H9 (cell line): ENCODE measurements at places on chromosomes 5 and 9.
A peak's percentile ranks its signal among the peaks of the same experiment; 100 is the strongest.

- no peak for DNase-seq
Measured at GRCh38 chr5:72510610-72511181, 3.5 kb upstream of the ZNF366 start.

GRCh38 chr9:128146591-128147120 lies 2.6 kb upstream of the LCN2 start:
- peak; percentile 24 for DNase-seq

DNA sequence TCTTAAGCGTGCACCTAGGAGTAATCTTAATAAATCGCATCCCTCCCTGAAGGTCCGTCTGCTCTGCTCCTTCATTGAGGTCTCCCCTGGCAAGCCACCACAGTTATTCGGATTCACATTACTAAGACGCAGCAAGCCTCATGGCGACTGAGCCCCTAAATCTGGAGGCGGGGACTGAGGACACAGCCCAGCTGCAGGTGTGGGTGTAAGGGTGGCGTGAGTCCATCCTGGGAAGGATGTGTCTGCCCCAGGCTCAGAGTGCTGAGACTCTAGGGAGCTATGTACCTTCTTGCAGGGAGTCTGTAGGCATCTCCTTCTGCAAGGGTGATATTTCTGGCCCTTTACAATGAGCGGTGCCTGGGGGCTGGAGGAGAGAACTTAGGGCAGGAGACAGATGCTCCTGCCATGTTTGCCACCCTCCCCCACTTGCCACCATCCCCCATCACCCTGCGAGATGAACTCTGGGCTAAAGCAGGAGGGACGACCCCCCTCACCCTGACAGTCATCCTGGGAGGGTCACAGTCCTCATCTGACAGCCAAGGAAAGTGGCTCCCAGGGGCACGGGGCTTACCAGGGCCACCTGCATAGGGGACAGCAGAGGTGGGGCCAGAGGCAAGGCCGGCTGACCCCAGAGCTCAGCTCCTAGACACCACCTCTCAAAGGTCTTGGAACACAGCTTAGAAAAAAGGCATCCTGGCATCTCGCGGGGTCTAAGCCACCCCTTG lies 76.4 kb upstream of the FCN1 start:
- no peak for DNase-seq

DNA sequence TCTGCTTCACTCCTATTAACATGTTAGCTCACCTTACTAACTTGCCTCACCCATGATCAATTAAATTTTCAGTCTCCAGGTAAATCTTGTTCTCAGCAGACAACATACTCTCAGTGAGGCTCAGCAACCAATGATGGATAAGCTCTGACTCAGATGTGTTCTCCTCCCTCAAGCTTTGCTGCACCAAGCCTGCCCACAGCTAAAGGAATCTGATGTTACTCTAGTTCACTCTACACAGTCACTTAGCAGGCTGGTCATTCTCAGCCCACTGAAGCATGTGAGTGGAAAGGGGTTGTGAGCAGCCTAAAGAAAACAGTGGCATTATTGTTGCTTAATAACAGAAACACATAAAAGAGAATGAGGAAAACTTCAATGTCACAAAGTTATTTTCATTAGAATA lies 37.3 kb upstream of the CTNND2 start:
- no peak for DNase-seq

GRCh38 chr9:83596899-83597504 lies 25.9 kb upstream of the IDNK start:
- DNase-seq, result peak; percentile 74

DNA sequence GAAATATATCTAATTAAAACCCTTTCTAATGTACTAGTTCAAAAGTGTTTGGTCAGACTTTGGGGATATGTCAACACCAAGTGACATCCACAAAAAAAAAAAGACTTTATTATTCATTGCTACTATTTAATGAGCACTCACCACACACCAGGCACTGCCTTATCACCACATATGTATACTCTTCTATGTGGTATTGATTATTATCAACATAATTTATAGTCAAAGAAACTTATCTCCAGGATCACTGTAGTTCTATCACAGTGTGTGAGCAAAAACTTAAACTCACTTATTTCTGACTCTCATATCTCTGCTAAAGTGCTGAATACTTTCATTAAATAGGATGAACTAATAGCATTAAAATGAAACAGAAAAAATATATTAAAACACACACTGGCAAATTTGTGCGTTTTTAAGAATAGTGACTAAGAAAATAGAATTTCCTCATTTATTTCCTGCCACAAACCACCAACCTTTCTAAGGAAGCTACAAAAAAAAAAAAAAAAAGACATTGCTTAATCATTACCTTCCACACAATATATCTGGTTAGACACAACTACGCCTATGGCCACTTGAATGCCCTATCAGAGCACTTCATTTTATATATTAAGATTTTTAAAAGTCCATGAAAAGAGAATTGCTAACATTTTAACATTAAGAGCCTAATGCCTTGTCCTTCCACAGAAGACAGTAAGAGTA lies 12.8 kb downstream of the SLCO4C1 start:
- DNase-seq, result no peak

GRCh38 chr5:138141734-138142133 lies 2.5 kb upstream of the NME5 start:
- no peak for DNase-seq

DNA sequence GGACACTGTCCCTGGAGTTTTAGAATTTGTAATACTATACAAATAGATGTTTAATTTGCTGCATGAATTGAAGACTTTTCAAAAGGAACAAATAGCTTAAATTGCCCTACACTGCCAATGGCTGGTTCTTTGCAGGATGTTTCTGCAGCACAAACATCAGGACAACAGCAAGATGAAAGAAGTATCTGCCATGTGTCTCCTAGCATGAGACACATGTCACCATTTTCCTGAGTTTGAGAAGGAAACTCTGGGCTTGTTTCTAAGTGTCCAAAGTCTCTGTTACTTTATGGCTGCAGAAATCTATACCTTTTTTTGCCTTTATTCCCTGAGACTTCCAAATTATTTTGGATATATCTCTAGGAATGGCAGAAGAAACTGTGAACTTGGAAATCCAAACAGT lies 623 bp upstream of the OR13F1 start:
- DNase-seq, result no peak

DNA sequence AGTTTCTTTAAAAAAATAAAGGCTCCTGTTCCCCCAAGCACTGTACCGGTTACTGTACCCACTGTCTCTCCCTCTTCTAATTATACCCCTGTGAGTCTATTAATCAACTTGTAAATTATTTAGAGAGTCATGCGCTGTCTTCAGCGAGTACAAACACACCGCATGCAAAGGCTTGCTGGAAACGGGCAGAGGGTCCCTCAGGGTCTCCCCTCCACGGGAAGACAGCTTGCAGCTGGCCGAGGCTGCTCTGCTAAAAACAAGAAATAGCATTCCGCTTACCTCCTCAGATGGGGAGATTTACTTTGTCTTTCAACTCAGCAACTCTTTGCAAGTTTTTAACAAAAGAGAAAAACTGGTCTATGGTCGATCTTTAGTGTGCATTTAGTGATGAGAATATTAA lies 71.8 kb downstream of the AK8 start:
- no peak for DNase-seq

- DNase-seq, result no peak
Measured at GRCh38 chr5:124457101-124457500, 289.3 kb downstream of the ZNF608 start.

GRCh38 chr9:693201-694091 lies 148.1 kb upstream of the DMRT1 start:
- no peak for DNase-seq

DNA sequence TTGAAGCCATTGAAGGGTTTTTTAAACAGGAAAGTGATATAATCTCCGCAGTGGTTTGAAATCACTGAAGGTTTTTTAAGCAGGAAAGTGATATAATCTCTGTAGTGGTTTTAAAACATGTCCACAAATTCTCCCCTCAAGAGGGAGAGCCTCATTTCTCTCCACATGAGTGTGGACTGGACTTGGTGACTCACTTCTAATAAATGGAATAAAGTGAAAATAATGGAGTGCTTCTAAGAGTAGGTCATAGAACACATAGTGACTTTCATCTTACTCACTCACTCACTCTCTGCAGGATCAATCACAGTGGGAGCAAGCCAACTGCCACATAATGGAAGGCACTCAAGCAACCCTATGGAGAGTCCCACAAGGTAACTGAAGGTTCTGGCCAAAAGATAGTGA lies 12.0 kb downstream of the CTNNAL1 start:
- no peak for DNase-seq

GRCh38 chr9:16230731-16231130 lies 639.7 kb downstream of the BNC2 start:
- no peak for DNase-seq

DNA sequence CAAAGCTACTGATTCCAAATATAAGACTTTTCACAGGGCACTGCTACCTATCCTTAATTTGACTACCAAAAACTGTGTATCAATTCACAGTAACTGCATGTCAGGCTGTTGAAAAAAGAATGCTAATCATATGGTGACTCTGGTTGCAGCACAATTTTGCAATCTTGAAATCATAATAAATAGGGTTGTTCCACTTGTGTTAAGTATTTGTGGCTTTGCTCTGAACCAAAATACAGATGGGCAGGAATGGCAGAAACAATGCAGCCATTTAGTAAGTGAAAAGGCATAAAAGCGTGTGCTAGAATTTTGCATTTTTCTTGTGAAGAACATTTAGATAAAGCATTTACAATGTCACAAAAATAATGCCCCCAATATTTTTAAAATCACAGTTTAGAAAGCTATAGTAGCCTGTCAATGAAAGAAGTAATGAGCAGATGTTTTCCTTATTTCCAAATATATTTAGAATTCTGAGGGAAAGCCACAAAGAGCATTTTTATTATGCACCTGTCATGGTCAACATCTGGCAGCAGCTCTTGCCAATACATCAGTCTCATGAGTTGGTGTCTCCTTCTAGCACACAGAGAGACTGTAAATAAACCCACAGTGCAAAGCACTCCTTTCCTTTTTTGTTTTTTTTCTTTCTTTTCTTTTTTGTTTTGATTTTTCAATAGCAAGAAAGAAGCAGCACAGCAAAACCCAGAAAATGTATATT lies 54.8 kb upstream of the PAM start:
- DNase-seq, result no peak

GRCh38 chr9:126389992-126390391 lies 63.4 kb downstream of the MVB12B start:
- no peak for DNase-seq

DNA sequence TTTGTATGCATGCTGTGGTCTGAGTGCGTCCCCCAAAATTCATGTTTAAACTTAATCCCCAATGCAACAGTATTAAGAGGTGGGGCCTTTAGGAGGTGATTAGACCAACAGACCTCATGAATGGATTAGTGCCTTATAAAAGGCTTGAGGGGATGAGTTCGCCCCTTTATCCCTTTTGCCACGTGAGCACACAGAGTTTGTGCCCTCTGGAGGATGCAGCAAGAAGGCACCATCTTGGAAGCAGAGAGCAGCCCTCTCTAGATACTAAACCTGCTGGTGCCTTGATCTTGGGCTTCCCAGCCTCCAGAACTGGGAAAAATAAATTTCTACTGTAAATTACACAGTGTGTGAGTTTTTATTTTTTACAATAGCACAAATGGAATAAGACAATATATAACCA lies 177.1 kb upstream of the SPRY4 start:
- no peak for DNase-seq

DNA sequence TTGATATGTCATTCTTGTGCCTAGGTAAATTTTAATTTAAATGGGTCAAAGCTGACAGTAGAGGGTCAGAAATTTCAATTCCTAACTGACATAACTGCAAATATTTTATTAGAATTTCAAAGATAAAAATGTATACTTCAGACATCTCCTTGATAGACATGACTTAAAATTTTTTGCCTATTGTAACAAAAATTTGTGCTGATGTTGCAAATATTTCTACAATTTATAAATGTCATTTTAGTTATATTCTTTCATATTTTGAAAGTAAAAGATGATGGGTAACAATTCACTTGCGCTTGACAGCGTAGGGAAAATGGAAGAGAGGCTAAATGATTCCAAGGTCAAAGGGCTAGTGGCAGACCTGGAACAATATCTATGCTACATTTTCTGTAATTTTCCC lies 220.3 kb upstream of the ST8SIA4 start:
- DNase-seq, result no peak

- DNase-seq, result no peak
Measured at GRCh38 chr9:89295400-89295799, 15.6 kb upstream of the CKS2 start.

DNA sequence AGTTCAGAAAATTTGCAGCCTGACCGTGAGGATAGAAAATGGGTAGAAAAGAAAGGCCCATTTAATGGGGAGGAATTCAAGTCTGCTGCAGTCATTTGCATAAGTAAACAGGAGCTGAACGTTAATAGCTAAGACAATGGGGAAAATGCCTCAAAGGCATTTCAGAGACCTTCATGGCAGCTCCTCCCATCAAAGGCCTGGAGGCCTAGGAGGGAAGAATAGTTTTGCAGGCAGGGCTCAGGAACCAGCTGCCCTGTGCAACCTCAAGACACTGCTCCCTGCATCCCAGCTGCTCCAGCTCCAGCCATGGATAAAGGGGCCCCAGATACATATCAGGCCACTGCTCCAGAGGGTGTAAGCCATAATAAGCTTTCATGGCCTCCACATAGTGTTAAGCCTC lies 32.2 kb upstream of the CDH18 start:
- DNase-seq, result peak; percentile 27

DNA sequence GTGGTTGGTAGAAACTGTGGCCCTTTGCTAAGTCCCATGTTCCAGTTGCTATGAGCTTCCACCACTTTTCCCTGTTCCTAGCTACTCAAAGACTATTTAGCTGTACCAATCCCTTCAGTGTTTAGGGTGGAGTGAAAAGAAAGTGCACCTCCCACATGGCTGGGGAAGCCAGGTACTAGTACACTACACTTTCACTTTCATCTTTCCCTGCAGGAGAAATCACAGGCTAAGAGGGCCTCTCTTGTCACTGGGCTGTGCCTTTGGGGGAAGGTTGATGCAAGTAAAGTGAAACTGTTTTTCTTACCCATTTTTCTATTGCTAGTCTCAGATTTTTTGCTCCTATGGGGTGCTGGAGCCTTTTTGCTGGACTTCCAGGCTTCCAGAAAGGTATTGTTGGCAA lies 33.5 kb upstream of the CKS2 start:
- DNase-seq, result no peak

DNA sequence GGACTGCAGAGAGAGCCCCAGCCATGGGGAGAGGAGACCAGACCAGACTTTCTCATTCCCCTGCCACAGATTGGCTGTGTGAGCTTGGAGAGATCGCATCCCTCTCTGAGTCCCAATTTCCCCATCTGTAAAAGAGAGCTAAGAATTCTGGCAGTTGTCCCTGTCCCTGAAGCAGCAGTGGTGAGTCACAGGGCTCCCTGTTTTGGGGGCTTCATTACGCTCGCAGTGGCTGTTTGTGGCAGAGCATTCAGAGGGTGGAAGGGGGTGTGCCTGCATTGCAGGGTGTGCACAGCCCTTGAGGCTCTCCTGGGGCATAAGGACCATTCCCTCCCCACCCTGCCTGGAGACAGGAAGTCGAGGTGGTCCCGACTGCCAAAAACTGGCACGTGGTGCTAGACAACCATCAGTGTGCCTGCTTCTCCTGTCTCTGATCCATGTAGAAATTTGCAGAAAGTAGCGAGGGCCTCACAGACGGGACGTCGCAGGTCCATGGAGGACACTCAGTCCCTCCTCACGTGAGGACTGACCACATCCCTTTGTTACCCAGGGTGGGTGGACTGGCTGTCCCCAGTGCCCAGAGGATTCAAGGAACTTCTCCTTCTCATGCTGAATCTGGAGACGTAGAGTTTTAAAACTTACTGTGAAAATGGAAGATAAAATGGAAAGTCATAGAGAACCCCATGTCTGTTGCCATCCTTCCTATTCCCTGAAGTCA lies 35.3 kb downstream of the HRH2 start:
- no peak for DNase-seq

- peak; percentile 17 for DNase-seq
Measured at GRCh38 chr9:126456441-126457174, 130.0 kb downstream of the MVB12B start.
